ENCODE measurements at places on chromosomes 12 and 14.

- DNase-seq: no peak
These were observed 117.5 kb upstream of the FKBP4 start for GRCh38 chr12:2677142-2677880.

GRCh38 chr14:75911883-75912282, 69.9 kb downstream of the TGFB3 start:
- no peak for DNase-seq

GRCh38 chr14:99363051-99363450, 91.1 kb upstream of the BCL11B start:
- no peak for DNase-seq

- DNase-seq: no peak
These were observed 39.1 kb upstream of the FRS2 start for GRCh38 chr12:69430942-69431590.

DNA sequence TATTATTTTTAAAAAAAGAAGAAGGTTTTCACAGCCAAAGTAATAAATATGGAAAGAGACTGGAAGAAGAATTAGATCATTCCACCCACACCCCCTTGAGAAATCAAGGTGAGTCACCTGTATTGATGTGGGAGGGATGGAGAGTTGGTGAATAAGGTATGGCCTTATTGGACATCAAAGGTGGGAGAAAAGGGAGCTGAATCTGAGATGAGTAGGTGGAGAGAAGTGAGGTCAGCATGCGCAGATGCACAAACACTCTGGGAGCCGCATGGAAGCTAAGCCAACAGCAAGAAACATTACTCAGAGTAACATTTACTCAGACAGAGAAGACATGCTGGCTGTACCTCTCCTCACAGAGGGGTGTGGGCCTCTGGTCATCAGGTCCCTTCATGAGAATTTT, 113.1 kb upstream of the FOXG1 start:
- no peak for DNase-seq

DNA sequence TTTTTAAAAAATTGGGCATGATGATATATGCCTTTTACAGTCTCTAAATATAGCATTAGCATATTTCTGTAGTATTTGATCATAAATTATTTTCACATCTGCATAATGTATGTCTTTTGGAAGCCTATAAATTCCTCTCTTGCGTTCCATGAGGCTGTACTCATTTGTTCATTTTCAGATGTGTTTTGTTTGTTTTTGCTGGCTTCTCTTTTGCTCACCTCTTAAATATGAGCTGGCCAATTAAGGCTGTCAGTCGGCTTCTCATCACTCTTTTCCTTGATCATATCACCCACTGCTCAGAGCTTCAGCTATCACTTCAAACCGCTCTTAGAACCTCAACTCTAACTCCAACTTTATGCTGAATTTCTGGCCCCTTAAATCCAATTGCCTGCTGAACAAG, 6.6 kb downstream of the TMEM263 start:
- no peak for DNase-seq

DNA sequence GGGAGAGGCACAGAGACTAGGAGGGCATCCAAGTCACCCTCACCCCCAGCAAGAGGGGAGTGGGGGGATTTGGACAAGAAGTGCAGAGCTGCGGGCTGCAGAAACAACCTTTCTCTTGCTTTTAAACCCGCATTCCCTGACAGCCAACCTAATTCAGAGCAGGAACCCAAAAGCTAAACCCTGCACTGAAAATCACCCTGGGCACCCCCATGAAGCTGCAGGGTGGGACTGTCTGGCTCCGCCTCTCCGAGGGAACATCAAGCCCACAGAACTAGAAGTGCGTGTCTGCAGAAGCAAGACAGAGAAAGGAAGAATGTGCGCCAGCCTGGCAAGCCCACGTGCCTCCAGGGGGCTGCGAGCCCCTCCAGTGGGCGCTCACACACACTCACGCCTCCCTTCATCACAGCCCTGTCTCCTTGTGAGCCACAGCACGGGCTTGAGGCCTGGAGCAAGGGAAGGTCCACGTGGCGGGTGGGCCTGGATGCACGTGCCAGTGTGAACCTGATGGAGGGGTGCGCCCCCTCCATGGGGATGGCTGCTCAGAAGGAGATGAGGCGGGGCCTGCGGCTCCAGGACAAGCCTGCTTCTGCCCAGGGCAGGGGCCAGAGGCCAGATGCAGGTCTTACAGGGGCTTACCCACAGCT, 27.8 kb upstream of the PNMA1 start:
- no peak for DNase-seq

GRCh38 chr12:120689397-120690082, 2.6 kb downstream of the MLEC start:
- no peak for DNase-seq

GRCh38 chr12:102740141-102740955, 176.7 kb downstream of the PAH start:
- DNase-seq: no peak

- no peak for DNase-seq
These were observed 12.3 kb downstream of the CHST11 start for GRCh38 chr12:104469066-104469465.

- no peak for DNase-seq
These were observed 124.7 kb downstream of the EPS8 start for GRCh38 chr12:15664491-15664890.

Data from memory B cell (primary cell).